ENCODE measurements at places on chromosomes 7 and 10.

- DNase-seq, result no peak
These were observed 144.8 kb upstream of the TCF7L2 start for GRCh38 chr10:112805254-112805590.

GRCh38 chr10:22712956-22713852 lies 1.2 kb downstream of the PIP4K2A start:
- no peak for DNase-seq

DNA sequence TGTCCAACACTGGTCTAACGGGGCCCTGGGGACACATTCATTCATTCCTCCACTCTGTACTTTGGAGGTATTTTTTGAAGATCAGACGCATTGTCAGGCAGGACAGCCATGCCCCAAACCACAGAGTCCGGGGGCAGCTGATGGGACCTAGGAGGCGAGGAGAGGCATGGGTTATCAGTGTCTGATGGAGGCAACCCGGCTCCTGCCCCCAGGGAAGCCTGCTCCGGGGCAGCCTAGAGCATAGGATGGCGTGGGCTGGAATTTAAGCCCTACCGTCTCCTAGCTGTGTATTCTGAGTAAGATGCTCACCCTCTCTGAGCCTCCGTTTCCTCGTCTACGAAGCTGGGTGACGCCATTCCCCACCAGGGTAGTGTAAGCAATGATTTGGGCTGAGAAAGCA lies 55.4 kb upstream of the ELN start:
- DNase-seq, result no peak

DNA sequence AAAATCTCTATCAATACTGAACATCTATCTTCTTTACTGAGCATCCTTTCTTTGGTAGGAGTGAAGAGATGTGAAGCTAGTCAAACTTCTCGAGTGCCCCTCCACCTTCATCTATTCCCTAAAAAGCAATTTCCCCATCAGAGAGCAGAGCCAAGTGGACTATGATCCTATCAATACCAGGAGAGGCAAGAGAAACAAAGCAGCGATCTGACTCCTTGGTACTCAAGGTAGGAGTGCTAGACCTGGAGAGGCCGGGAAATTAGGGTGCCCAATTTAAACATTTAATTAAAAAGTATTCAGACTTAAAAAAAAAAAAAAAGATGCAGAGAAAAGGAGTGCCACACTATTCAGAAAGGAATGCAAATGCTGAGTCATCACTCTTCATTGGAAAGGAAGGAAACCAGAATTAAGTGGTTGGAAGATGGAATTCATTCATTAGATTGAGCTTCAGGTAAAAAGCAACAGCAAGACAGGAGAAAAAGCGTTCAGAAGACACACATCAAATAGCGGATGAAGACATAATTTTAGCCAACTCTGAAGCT lies 1.6 kb downstream of the TIAL1 start:
- no peak for DNase-seq

GRCh38 chr7:8389593-8390261 lies 43.7 kb upstream of the NXPH1 start:
- no peak for DNase-seq

GRCh38 chr10:99917963-99918825 lies 91.6 kb downstream of the DNMBP start:
- peak; percentile 73 for DNase-seq

- no peak for DNase-seq
These were observed 271.2 kb downstream of the NEBL start for GRCh38 chr10:20625868-20626267.

- no peak for DNase-seq
These were observed 618.4 kb upstream of the NRP1 start for GRCh38 chr10:33952692-33953360.

DNA sequence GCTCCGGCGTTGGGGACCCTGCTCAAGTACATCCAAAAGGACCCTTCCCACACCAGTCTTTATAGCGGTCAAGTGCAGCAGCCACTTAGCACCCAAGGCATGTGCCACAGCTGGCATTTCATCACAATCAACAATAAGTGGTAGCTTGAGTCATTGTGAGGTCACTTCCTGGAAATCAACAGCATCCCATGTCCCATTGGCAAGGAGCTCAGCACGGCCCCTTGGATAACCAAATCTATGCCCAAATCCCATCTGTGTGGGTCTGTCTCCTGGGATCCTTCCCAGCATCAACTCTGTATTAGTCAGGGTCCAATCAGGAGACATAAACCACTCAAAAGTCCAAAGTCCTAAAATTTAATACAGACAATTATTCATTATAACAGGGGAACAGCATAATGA lies 27.1 kb downstream of the MDH2 start:
- DNase-seq, result no peak

DNA sequence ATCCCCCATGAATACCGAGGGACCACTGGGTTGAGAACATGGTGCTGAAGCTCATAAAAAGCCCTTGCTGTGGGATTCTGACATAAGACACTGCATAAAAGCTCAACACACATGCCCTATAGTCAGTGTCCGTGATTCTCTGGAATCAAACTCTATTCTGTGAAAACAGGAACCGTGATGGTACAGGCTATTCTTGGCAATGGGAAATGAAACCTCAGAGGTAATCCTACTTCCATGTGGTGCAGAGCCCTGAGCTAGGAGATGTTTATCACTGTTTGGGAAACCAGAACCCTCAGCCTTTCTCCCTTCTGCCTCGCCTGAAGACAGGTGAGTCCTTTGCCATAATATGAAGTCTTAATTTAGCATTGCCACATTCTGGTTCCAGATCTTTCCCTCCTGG lies 80.8 kb upstream of the PRSS1 start:
- no peak for DNase-seq

DNA sequence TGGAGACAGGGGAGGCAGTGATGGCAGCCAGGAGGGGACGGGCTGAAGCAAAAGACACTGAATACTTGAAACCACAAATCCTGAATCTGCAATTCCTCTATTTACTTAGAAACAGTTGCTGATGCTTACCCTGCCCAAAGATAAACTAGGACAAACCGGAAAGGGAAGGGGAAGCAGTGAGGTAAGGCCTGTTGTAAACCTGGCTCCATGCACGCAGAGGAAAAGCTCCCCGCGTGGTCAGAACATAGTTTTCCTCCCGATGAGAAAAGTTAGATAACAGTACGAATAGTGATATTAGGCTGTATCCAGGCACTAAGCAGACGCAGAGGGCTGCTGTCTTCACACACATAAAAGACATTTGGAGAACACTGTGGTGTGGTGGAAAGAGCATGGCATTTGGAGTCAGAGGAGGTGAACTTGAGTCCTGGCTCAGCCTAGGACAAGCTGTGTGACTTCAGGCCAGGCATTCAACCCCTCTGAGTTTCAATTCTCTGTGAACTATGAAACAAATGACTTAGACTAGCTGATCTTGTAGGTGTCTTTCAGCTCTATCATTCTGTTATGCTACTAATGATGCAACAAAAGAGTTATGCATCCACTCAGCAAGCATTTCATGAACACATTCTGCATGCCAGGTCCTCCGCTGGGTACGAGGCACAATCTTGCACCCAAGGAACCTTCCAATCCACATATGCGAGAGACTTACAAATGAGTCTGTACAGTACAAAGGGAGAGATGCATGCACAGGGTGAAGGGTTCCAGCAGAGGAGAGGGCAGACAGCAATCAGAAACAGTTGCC lies 80.9 kb downstream of the SORBS1 start:
- peak; percentile 77 for DNase-seq

DNA sequence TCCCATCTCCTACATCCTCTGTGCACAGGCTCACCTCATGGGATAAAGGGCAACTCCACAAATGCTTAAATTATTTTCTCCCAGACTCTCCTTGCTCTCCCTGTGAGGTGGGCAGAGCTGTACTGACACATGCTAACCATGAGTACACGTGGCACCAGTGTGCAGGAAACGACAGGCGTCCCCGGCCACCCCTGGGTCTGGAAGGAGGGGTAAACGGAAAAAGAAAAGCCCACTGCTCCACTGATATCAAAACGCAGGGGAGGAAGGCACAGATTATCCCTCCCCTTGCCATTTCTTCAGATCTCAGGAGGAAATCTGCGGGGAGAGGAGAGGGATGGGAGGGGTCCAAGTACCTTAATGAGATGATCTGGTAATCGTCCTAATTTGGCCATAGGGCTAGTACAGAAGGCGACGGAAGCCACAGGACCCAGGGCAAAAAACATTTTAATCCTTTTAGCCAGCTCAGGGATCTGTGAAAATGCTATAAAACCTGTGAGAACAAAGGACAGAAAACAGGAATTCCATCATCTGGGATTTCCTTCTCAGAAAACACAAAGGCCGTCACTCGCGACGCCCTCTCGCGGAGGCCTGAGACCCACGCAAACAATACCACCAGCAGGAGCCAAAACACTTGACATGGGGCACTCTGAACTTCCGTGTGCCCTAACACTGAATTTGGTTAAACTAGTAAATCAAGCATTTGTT lies 17.8 kb upstream of the CH25H start:
- DNase-seq, result no peak

- peak; percentile 91 for DNase-seq
These were observed 134.1 kb upstream of the GDF10 start for GRCh38 chr10:47165711-47166404.

DNA sequence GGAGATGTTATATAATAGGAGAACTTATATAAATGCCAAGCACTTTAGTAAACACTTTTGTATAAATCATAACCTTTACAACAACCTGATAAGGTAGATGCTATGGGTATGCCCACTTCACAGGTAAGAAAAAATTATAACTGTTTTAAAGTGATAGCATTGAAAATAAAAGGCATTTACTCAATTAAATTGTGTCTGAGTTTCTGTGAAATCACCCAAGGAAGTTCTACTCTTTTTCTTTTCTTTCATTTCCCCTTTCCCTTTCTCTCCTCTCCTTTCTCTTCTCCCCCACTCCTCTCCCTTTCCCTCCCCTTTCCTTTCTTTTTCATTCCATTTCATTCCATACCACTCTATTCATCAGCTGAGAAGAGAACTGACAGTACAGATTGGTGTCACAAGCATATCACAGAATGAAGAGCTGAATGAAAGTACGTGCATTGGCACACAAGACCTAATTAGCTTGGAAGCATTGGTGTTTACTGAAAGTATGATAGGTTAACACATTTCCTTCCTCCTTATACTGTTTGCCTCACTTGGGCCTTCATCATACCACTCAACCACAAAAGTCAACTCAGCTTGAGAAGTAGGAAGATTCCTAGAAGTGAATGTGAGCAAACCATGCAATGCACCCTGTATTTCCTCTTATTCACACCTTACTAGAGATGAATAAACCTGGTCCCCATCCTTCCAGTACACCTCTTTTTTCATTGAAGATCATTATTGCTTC lies 117.9 kb upstream of the AGR3 start:
- no peak for DNase-seq

GRCh38 chr7:143325240-143325639 lies 9.3 kb downstream of the CLCN1 start:
- DNase-seq, result no peak

DNA sequence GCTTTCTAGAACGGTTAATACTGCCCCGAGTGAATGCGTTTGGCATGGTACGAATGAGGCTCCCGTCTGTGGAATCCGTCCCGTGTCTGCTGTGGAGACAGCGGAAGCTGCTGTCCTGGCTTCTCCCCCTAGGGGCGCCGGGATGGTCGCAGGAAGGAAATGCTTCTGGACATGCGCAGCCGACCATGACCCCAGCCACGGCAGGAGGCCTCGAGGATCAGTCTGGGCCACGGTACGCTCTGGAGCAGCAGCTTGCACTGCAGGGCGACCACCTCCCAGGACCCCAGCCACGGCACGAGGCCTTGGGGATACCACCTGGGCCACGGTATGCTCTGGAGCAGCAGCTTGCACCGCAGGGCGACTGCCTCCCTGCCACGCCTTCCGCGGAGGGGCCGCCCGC lies 107.9 kb downstream of the CYTH3 start:
- peak; percentile 68 for DNase-seq

DNA sequence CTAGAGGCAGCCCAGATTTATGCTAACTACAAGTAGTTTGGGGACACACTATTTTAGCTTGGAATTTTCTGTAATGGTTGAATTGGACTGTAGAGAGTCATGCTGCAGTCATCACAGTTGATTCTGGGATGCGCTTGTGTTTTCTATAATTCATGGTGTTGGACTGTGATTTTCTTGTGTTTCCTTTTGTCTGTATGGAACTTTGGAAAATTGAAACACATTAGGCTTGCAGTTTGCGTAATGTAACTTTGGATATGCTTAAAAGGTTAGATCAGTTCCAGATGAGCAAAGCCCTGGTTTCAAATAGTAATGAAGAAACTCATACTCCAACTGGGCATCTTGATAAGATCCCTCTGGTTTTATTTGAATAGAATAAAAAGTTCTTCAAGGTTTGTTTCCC lies 502.2 kb downstream of the ARL4A start:
- DNase-seq, result no peak

GRCh38 chr10:76649723-76650127 lies 987.9 kb downstream of the KCNMA1 start:
- peak; percentile 93 for DNase-seq

Measured in sigmoid colon (tissue), 7 donors.